ENCODE measurements at places on chromosomes 5 and 9.

- peak; percentile 39 for DNase-seq
These were observed 2.1 kb downstream of the ANP32B start for GRCh38 chr9:97985058-97985861.

- peak; percentile 11 for DNase-seq
These were observed 33.5 kb upstream of the F2R start for GRCh38 chr5:76682387-76682786.

- DNase-seq: no peak
These were observed 41.0 kb downstream of the KCNMB1 start for GRCh38 chr5:170348137-170348633.

- no peak for DNase-seq
These were observed 277.8 kb upstream of the ADRA1B start for GRCh38 chr5:159638481-159638880.

GRCh38 chr9:20853866-20854265 lies 169.8 kb downstream of the FOCAD start:
- DNase-seq: no peak

DNA sequence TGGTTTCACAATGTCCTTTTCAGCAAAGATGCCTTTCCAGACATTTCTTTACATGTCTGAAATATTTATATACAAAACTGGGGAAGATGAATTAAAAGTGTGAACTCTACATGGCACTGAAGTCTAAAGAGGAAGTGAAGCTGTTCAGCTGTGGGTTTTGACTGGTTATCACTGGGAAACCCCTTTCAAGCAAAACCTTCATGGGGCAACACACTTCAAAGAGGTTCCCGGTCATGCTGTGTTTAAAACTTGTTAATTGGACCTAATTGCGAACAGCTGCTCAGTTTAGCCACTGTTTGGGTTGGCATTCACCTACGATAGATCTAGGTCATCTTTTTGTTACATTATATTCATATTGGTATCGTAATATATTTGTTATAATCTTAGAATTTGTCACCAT lies 20.0 kb upstream of the GDNF start:
- no peak for DNase-seq

- no peak for DNase-seq
These were observed 137.1 kb upstream of the TRIM32 start for GRCh38 chr9:116549786-116550660.

GRCh38 chr5:128093368-128093767 lies 9.8 kb downstream of the SLC12A2 start:
- peak; percentile 12 for DNase-seq

GRCh38 chr9:98117984-98118639 lies 910 bp downstream of the TRIM14 start:
- DNase-seq: peak; percentile 59

GRCh38 chr5:58127255-58128220 lies 332.3 kb downstream of the PLK2 start:
- no peak for DNase-seq

DNA sequence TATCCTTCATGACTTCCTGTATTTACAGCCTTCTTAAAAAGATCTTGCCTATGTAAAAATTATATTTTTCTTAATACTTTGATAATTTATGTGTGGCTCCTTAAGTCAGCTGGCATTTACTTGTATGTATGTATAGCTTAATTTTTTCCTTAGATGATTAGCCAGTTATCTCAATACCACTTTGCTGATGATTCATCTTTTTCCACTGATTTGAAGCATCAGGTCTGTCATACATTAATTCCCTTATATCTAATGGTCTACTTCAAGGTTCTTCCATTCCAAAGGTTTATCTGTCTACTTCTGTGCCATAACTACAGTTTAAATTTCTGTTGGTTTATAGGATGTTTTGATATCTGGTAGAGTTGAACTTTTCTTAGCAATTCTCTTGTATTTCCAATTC lies 44.9 kb upstream of the MTMR12 start:
- no peak for DNase-seq

DNA sequence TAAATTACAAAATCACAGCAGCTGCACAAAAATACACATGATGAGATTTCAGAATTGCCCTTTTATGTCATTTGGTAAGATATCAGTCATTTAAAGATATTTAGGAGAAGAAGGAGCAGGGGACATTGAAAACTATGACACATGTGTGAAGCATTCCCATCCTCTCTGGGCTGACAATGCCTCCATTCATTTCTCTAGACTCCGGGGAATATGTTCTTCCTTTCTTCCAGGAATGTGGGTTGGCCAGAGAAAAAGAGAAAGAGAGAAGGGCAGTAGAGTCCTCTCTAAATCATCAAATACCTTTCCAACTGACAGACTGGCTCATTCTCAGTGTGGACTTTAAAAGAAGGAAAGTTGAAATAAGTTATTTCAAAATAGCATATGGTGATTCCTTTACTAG lies 205.6 kb upstream of the ADAMTSL1 start:
- DNase-seq: peak; percentile 80

- DNase-seq: no peak
These were observed 31.5 kb downstream of the MLANA start for GRCh38 chr9:5922192-5922591.

- DNase-seq: no peak
These were observed 47.4 kb downstream of the MFAP3 start for GRCh38 chr5:154086146-154086545.

GRCh38 chr9:130140706-130141105 lies 31.5 kb upstream of the NCS1 start:
- DNase-seq: no peak

DNA sequence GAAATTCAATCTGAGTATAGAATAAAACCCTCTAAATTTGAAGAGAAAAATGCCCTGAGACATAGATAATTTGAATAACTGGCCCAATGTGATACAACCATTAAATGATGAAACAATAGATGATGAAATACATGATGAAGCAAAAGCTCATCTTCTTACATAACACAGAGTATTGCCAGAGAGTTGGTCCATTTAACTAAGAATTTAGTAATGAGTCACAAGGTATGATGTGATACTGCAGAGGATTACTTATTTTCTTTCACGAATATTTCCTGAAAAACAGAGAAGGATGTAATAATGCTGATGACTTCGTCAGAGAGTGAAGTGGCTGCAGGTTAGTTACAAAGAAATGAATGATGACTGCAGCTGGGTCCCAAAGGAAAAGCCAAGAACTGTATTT lies 379.3 kb downstream of the CDH12 start:
- no peak for DNase-seq

GRCh38 chr5:140148508-140148907 lies 22.8 kb downstream of the IGIP start:
- no peak for DNase-seq

- no peak for DNase-seq
These were observed 3.2 kb downstream of the PIP5KL1 start for GRCh38 chr9:127927201-127927987.

GRCh38 chr5:96259151-96259772 lies 173.8 kb downstream of the PCSK1 start:
- peak; percentile 70 for DNase-seq

DNA sequence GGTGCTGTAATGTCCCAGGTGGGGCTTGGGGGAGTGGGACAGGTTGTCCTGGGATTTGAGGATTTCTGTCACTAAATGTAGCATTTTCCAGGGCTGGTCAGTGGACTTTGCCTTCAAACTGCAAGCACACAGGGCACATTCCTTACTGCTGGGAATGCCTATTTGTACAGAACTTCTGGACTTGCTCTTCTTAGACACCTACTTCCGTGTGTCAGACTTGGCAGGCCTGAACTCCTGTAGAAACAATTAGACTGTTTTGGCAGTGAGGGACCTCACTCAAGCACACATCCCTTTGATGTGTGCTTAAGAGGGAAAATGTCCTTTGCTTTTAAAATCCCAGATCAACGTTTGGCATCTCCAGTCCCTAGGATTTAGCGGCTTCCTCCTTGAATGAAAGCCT lies 192.2 kb downstream of the PAPPA start:
- no peak for DNase-seq

- DNase-seq: no peak
These were observed 69.7 kb downstream of the PRLR start for GRCh38 chr5:35160486-35161116.

Data from EL (cell line).